ENCODE measurements at places on chromosomes 3 and 15. TPM values are rescaled to one million over a fixed set of nuclear protein-coding genes. Genes with fewer than 3 reads are reported as not detected.

Gene CA12
- 0.68 TPM for total RNA-seq

GRCh38 chr15:72785432-72785831, 1.9 kb upstream of the ADPGK start:
- no peaks in the 10 kb centered on the region for H3K27me3 ChIP-seq
- H3K4me3 ChIP-seq, result no peak overlapping the region
- no peaks in the 10 kb centered on the region for H3K36me3 ChIP-seq
- no peak overlapping the region for H3K27ac ChIP-seq

- H3K27ac ChIP-seq, result no peak overlapping the region
- DNase-seq, result no peak
- peak overlapping the region; percentile 89 for H3K4me3 ChIP-seq
- peaks cover 3% of the 10 kb centered on the region for H3K4me1 ChIP-seq
- no peaks in the 10 kb centered on the region for H3K27me3 ChIP-seq
Observed at GRCh38 chr15:29822684-29823459, 604 bp upstream of the TJP1 start.

DNA sequence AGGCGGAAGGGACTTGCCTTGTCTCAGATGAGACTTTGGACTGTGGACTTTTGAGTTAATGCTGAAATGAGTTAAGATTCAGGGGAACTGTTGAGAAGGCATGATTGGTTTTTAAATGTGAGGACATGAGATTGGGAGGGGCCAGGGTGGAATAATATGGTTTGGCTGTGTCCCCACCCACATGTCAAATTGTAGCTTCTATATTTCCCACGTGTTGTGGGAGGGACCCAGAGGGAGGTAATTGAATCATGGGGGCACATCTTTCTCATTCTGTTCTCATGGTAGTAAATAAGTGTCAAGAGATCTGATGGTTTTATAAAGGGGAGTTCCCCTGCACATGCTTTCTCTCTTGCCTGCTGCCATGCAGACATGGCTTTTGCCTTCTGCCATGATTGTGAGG, 89.2 kb downstream of the CGGBP1 start:
- H3K4me1 ChIP-seq, result no peaks in the 10 kb centered on the region
- no peak overlapping the region for H3K27ac ChIP-seq
- no peak for DNase-seq
- no peaks in the 10 kb centered on the region for H3K27me3 ChIP-seq
- no peak overlapping the region for H3K4me3 ChIP-seq

Gene IL20RB
- total RNA-seq, result 1.5 TPM

- no peak for DNase-seq
- H3K4me1 ChIP-seq, result peaks cover 39% of the 10 kb centered on the region
- H3K27ac ChIP-seq, result no peak overlapping the region
- no peaks in the 10 kb centered on the region for H3K27me3 ChIP-seq
- H3K36me3 ChIP-seq, result no peaks in the 10 kb centered on the region
Observed at GRCh38 chr3:57157545-57157944, 7.6 kb downstream of the IL17RD start.

- H3K4me3 ChIP-seq, result no peak overlapping the region
- no peak for DNase-seq
- H3K4me1 ChIP-seq, result no peaks in the 10 kb centered on the region
- H3K36me3 ChIP-seq, result no peaks in the 10 kb centered on the region
Observed at GRCh38 chr3:178456621-178457285, 79.5 kb upstream of the KCNMB2 start.

DNA sequence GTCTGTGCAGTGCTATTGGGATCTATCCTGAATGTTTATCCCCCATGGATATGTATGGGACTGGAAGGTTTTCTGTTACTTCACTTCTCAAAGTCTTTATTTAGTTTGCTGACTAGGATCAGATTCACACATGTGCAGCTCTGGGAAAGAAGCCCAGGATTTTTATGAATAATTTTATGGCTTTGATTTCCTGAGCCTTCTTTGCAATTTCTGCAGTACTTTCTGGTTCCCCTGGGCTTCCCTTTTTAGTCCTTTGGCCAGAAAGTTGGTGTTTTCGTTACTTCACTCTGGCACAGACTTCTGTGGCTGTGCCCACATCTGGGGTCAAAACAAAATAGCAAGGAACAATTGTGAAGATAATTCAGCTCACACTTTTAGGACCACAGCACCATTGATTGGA, 721.0 kb downstream of the OTOL1 start:
- no peaks in the 10 kb centered on the region for H3K27me3 ChIP-seq
- H3K4me3 ChIP-seq, result no peak overlapping the region
- H3K36me3 ChIP-seq, result peaks cover 3% of the 10 kb centered on the region
- DNase-seq, result no peak
- no peaks in the 10 kb centered on the region for H3K4me1 ChIP-seq

Gene GOLGA6L7
- not detected for total RNA-seq

GRCh38 chr15:73330206-73331051, 38.3 kb downstream of the HCN4 start:
- H3K4me1 ChIP-seq, result no peaks in the 10 kb centered on the region
- DNase-seq, result no peak
- H3K27me3 ChIP-seq, result no peaks in the 10 kb centered on the region
- H3K4me3 ChIP-seq, result no peak overlapping the region
- peaks cover 29% of the 10 kb centered on the region for H3K36me3 ChIP-seq

Gene CELF6
- total RNA-seq, result 0.13 TPM

GRCh38 chr3:115108614-115109013, 38.5 kb downstream of the ZBTB20 start:
- H3K4me3 ChIP-seq, result no peak overlapping the region
- DNase-seq, result no peak
- H3K4me1 ChIP-seq, result no peaks in the 10 kb centered on the region
- no peak overlapping the region for H3K27ac ChIP-seq

DNA sequence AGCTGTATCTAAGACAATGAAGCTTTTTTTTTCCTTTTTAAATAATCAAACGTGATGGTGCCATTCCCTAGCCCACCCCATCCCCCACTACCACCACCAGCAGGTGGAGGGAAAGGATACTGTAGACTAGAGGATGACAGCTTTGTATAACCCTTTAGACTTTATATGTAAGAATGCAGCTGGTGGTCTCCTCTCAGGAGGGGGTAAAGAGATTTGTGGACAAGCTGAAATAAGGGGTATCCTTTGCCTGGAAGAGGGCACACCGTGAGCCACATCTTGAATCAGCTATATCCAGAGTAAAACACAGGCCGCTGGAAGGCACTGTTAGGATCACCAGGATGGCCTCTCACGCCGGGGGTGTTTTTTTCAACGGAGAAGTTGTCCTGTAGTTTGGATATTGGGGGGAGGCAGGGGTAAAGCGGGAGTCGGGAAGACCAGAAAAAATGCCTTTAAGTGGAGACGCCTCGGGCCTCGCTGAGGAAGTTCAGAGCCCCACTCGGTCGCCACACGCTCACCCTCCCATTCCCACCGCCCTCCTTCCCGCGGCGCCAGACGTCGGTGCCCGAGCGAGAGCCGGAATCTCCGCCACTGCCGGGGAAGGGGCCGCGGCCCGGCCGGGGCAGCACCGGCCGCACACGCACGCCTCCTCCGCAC, 986 bp downstream of the KPNA4 start:
- peak overlapping the region; percentile 99 for H3K4me3 ChIP-seq
- no peak overlapping the region for H3K27ac ChIP-seq
- H3K36me3 ChIP-seq, result peaks cover 27% of the 10 kb centered on the region
- no peaks in the 10 kb centered on the region for H3K27me3 ChIP-seq
- DNase-seq, result no peak

GRCh38 chr3:11230125-11230524, 42.1 kb upstream of the ATG7 start:
- no peak overlapping the region for H3K4me3 ChIP-seq
- no peaks in the 10 kb centered on the region for H3K27me3 ChIP-seq

GRCh38 chr3:197001972-197002700, 27.5 kb downstream of the MELTF start:
- peak; percentile 40 for DNase-seq
- H3K27me3 ChIP-seq, result peaks cover 9% of the 10 kb centered on the region
- 0 out of 2 replicates have a peak, but pooled peaks cover 6% of the 10 kb centered on the region for H3K4me1 ChIP-seq
- no peak overlapping the region for H3K27ac ChIP-seq
- peak overlapping the region; percentile 78 for H3K4me3 ChIP-seq

DNA sequence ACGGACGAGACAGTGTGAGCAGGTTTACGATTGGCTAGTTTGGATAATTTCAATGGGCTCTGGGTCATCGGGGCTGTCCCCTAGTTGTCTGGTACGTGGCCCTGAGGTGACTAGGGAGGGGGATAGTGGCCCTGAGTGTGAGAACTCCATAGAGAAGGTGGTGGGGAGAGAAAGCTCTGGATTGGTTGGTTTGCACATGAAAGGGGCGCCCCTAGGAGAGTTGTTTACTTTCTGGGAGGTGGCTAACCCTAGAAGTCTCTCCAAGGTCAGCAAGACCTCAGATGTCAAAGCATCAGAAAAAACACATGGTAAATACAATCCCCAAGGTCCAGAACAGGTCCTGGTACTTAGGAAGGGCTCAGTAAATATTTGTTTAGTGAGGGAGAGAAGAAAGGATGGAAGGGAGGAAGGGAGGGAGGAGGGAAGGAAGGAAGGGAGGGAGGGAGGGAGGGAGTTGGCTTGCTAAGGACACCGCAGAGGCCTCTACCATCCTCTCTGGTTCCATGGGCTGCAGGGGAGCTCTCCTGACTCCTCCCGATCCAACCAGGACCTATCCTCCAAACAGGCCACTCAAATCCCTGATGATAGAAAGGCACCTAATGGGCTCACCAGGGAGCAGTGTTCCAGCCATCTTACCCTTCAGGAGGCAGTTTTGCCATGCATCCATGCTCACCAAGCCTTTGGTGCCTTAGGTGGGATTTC, 3.0 kb upstream of the TRH start:
- no peaks in the 10 kb centered on the region for H3K4me1 ChIP-seq
- H3K4me3 ChIP-seq, result peak overlapping the region; percentile 58
- no peak overlapping the region for H3K27ac ChIP-seq
- DNase-seq, result peak; percentile 69
- H3K27me3 ChIP-seq, result peaks cover 90% of the 10 kb centered on the region

DNA sequence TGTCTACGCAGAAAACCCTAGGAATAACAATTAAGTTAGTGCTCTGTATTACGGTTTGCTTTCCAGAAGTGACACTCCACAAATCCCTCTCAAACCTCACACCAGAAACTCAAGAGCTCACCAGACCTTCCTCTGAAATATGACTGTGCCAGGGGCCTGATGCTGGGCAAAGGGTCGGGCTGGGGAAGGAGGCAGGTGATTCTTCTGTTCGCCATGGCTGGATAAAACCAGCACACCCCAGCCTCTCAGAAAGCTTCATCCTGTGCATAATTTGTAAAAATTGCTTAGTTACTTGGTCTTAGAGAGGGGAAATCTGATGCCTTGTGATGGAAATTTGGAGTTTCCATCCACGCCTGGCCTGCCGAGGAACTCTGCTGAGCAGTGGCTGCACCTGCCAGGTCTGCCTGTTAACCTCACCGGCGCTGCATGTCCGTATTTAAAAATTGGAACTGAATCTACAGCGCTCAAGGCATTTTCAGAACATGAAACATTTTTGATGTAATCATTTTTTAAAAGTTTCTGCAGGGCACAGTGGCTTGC, 22.7 kb upstream of the ATP1B3 start:
- no peak overlapping the region for H3K27ac ChIP-seq
- H3K4me3 ChIP-seq, result no peak overlapping the region
- H3K27me3 ChIP-seq, result no peaks in the 10 kb centered on the region
- no peaks in the 10 kb centered on the region for H3K36me3 ChIP-seq

- no peaks in the 10 kb centered on the region for H3K4me1 ChIP-seq
- H3K27ac ChIP-seq, result no peak overlapping the region
- no peak overlapping the region for H3K4me3 ChIP-seq
- no peaks in the 10 kb centered on the region for H3K36me3 ChIP-seq
- DNase-seq, result no peak
Observed at GRCh38 chr15:61337541-61337940, 108.4 kb upstream of the RORA start.

DNA sequence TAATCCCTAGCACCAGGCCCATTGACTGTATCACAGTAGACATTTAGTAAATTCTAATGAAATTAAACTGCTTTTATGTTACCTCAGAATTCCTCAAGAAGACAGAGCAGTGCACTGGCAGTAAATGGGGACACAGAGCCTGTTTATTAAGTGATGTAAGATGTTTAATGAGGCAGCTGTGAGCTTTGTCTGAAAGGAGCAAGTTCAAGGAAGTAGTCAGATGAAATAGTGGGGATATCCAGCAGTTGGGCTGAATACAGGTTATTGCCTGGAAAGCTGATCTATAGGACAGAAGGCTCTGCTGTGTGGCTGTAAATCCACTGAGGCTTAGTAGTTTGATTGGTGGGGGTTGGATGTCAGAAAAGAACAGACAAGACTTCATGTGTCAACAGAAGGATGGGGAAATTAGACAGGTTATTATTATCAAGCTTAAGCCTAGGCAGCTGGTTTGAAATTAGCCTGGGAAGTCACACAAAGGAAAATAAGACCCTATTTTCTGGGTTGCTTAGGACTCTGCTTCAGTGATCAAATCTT, 62.2 kb downstream of the PFN2 start:
- no peak overlapping the region for H3K4me3 ChIP-seq
- no peak overlapping the region for H3K27ac ChIP-seq
- no peaks in the 10 kb centered on the region for H3K4me1 ChIP-seq
- no peaks in the 10 kb centered on the region for H3K27me3 ChIP-seq
- DNase-seq, result no peak
- no peaks in the 10 kb centered on the region for H3K36me3 ChIP-seq

DNA sequence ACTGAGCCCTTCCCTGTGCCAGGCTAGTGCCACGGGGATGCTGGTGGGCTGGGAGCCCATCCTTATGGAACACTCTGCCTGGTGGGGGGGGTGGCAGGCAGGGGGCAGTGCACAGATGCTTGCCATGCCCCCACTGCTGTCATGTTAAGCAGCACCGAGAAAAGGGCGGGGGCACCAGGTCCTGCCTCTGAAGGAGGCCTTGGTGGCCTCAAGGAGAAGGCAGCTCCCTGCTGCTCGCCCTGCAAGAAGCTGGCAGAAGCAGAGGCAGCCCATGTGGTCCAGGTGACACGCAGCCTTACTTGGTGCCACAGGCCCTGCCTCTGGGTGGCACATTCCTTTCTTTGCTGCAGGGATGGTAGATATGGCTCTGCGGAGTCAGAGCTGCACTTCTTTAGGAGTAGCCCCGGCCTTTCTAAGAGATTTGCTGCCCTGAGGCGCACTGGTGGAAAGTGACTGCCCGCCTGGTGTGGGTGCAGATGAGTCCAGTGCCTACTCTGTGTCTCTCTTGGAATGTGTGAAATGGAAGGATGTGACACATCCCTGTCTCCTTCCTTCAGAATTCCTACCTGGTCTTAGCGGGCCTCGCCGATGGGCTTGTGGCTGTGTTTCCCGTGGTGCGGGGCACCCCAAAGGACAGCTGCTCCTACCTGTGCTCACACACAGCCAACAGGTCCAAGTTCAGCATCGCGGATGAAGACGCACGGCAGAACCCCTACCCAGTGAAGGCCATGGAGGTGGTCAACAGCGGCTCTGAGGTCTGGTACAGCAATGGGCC, 145.8 kb downstream of the LRRK1 start:
- H3K27me3 ChIP-seq, result no peaks in the 10 kb centered on the region
- H3K4me1 ChIP-seq, result peaks cover 23% of the 10 kb centered on the region
- H3K27ac ChIP-seq, result no peak overlapping the region

Gene RNF13
- 23.4 TPM for total RNA-seq

Measured in H9 (cell line).